Left lobe of liver (tissue), 2 donors: ENCODE measurements at places on chromosomes 3 and 15. TPM values are rescaled to one million over a fixed set of nuclear protein-coding genes. Genes with fewer than 3 reads are reported as not detected.

- DNase-seq = no peak
Observed at GRCh38 chr3:3862534-3862933, 63.3 kb downstream of the LRRN1 start.

Gene CLDN11
- 1.5 TPM for total RNA-seq

DNA sequence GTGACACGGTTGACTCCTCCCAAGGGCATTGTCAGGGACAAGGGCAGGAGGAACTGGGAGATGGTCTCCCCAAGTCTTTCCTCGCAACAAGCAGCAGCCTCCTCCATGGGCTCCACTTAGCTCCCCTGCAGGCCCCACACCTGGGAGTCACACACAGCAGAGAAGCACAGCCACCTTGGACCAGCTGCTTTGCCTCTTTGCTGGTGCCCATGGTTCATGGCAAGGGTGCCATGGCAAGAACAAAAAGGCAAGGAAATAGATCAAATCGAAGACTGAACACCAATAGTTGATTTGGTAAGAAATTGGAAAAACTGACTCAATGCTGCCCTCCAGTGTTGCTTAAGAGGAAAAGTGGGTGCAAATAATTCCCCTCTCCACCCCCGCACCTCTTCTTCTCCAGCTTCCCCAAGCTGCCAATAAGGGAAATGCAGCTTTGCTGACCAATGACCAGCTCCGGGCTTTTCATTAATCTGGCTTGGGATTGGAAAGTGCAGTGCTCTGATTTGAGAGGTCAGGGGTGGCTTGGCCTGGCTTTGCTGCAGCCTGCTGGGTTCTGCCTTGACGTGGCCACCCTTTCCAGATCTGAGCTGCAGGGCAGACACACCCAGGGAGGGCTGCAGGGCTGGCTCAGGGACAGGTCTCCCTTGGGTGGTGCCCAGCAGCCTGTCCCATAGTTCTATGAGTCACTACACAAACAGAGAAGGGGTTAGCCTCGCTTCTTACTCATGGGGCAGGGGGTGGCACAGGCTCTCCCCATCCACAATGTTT, 162.0 kb downstream of the KLF13 start:
- DNase-seq = peak; percentile 88

DNA sequence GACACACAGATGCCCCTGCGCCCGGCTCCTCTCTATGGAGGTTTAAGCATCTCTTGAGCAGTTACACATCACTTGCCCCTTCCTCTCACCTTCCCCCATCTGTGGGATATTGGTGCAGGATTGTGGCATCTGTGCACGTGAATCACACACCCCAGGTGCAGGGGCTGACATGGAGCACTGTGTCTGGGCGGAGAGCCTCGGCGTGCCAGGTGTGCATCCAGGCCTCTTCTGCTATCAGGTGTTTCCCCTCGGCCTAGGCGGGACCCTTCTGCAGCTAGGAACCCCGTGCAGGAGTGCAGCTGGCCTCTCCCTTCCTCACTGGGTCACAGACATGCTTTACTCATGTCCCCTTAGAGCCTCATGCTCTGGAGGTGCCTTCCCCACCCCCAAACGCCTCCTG, 33.4 kb upstream of the MUC13 start:
- no peak for DNase-seq

DNA sequence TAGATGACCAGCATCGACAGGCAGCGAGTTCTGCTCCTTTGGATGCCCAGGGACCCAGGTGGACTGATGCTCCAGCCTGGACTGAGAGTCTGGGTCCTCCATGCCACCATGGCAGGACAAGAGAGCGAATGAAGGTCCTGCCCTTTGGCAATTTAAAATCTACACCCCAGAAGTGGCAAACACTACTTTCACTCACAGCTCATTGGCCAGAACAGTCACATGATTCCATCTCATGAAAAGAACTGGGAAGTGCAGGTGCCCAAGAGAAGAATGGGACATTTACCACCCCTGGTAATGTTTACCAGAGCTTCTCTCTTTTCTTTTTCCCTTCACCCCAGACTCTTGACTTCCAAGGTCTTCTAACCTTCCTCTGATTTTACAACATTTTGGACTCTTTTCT, 87.8 kb upstream of the SLCO3A1 start:
- no peak for DNase-seq

Gene SEC22A
- total RNA-seq = 7.7 TPM

- no peak for DNase-seq
Observed at GRCh38 chr15:57795261-57795660, 88.7 kb downstream of the POLR2M start.
